ENCODE measurements at places on chromosomes 3 and 15. TPM values are rescaled to one million over a fixed set of nuclear protein-coding genes. Genes with fewer than 3 reads are reported as not detected.

The NAALADL2 gene
- total RNA-seq: 43.9 TPM

The GCHFR gene
- total RNA-seq: 8.7 TPM

The SLC35G2 gene
- total RNA-seq: 13.6 TPM

The ROPN1B gene
- 0.66 TPM for total RNA-seq

The C2CD4B gene
- total RNA-seq: 5.7 TPM

The DNAH1 gene
- total RNA-seq: 9.0 TPM

The CCDC39 gene
- total RNA-seq: 0.66 TPM

The GPR62 gene
- total RNA-seq: 0.27 TPM

The MKRN2OS gene
- total RNA-seq: not detected

The TAGLN3 gene
- 78.5 TPM for total RNA-seq

The GRM7 gene
- total RNA-seq: 16.7 TPM

The CAMKV gene
- total RNA-seq: 10.6 TPM

The HTR3E gene
- not detected for total RNA-seq

The PLD1 gene
- total RNA-seq: 64.5 TPM

The GRK7 gene
- total RNA-seq: 1.3 TPM

The SKOR1 gene
- 0.33 TPM for total RNA-seq

The CYP8B1 gene
- total RNA-seq: not detected

The CHD2 gene
- 230 TPM for total RNA-seq

The IGSF10 gene
- 36.2 TPM for total RNA-seq

The LRRC28 gene
- total RNA-seq: 107 TPM

The TMEM266 gene
- total RNA-seq: 1.1 TPM
